ENCODE measurements at places on chromosomes 2 and 18.
A peak's percentile ranks its signal among the peaks of the same experiment; 100 is the strongest.

DNA sequence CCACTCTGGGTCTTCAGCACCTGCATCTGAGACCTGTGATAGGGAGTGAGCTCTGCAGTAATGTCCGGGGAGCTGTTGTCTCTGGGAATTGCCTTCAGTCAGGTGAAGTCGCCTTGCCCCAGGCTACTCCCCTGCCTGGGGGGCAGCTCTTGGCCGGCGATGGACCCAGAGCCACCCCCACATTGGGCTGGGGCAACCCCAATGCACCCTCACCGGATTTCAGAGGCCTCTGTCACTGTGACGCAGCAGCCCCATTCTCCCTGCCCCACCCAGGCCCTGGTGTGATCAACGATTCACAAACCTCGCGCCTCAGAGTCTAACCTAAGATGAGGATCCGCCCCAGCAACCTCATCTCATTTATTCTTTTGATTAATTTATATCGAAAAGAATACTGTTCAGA lies 303.6 kb downstream of the NDUFA10 start:
- DNase-seq, result peak; percentile 38

GRCh38 chr2:230932556-230933511 lies 7.8 kb upstream of the GPR55 start:
- DNase-seq, result peak; percentile 60

- DNase-seq, result no peak
Measured at GRCh38 chr2:235345745-235346144, 148.1 kb upstream of the AGAP1 start.

GRCh38 chr2:197996583-197996982 lies 192.2 kb downstream of the PLCL1 start:
- DNase-seq, result no peak

DNA sequence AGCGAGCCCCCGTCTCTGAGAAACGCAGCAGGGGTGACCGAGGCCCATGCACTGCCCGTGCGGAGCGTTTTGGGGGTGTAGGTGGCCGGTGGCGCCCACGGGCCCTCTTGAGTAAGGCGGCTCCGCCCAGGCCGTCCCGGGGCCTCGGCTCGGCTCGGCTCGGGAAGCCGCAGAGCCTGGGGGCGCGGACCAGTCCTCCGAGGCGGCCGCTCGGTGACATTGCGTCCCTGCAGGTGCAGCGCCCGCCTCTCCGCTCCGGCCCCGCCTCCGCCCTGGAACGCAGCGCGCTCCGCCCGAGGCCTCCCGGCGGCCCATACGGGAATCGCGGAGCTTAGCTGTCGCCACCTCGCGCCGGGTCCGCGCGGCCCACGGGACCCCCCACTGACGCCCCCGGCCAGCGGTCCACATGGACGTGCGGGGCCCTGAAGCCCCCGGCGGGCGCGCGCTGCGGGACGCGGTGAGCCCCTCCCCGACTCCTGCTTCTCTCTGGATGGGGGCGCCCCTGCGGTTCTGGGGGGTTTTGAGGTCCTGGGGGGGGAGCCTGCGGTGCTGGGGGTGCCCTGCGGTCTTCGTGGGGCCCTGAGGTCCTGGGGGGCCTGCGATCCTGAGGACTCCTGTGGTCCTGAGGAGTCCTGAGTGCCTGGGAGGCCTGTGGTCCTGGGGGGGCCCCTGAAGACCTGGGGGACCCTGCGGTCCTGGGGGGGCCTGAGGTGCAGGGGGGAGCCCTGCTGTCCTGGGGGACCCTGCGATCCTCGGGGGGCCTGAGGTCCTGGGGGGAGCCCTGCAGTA lies at the start of gene HSBP1L1:
Gene HSBP1L1 (plus strand): TSS at position 314 of the 789 bp plus-strand sequence. CDS start 93 bp downstream, at position 407.
- peak; percentile 86 for DNase-seq

DNA sequence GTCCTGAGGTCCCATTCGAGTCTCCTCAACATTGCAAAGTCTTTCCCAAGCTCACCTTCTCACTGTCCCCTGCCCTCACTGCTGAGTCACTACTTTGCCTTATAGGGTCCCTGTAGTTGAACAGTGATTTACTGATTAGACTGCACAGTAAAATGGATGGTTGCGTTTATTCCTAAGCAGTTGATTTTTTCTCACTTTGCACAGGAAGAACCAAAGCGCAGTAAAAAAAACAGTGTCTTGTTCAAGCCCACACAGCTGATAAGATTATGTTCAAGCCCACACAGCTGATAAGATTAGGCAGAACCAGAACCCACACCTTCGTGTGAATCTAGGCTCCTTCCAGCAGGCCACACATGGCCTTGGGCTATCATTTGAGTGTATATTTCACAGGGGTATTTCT lies 215.3 kb upstream of the COPS8 start:
- DNase-seq, result no peak

DNA sequence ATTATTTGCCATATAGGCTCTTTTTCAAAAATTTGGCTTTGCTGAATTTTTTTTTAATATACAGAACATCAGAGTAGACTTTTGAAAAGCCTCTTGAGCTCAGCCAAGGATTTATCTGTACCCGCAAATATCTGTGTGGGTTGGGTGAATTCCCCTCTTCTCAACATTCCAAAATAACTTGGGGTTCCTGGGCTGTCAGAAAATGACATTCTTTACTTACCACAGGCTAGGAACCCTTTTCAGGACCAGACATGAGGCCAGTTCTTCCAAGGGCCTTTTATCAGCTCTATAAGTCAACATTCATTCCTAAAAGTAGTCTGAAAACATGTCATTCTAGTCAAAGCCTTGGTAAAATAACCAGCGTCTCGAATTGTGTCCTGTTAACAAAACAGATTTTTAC lies 28.8 kb upstream of the FEZ2 start:
- DNase-seq, result no peak

DNA sequence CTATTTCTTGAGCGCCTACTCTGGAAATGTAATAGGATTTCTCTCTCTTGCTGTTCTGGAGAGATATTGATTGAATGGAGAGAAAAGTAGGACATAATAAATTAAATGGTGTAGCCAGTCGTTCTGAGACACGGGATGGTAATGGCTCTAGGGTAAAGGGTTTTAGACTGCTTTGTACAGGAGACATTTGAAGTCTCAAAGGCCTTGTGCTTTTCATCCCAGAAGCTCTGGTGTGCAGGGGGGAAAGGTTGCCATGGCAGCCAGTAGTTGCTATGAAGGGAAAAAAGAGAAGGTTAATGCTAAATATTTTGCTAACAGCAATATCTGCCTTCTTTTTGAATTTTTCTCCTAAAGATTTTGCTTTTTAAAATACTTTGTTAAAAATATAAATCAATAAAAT lies 359.3 kb downstream of the RIT2 start:
- DNase-seq, result no peak

- DNase-seq, result no peak
Measured at GRCh38 chr18:56136105-56136504, 502.3 kb downstream of the TXNL1 start.

GRCh38 chr2:137172162-137172561 lies 406.8 kb downstream of the THSD7B start:
- no peak for DNase-seq

Measured in activated effector memory CD4-positive, alpha-beta T cell treated with anti-CD3 and anti-CD28 coated beads, Interleukin-2, amount 50 U/mL, for 16 hours (primary cell).